ENCODE measurements at places on chromosomes 3 and 15. TPM values are rescaled to one million over a fixed set of nuclear protein-coding genes. Genes with fewer than 3 reads are reported as not detected.

Gene CP
- polyA plus RNA-seq = 2.9 TPM

Gene CYP1A2
- not detected for polyA plus RNA-seq

Gene KLF15
- polyA plus RNA-seq = 30.1 TPM

Gene CAPN3
- 2.7 TPM for polyA plus RNA-seq

Gene COLQ
- polyA plus RNA-seq = 3.7 TPM

Gene PLAAT1
- 1.0 TPM for polyA plus RNA-seq

DNA sequence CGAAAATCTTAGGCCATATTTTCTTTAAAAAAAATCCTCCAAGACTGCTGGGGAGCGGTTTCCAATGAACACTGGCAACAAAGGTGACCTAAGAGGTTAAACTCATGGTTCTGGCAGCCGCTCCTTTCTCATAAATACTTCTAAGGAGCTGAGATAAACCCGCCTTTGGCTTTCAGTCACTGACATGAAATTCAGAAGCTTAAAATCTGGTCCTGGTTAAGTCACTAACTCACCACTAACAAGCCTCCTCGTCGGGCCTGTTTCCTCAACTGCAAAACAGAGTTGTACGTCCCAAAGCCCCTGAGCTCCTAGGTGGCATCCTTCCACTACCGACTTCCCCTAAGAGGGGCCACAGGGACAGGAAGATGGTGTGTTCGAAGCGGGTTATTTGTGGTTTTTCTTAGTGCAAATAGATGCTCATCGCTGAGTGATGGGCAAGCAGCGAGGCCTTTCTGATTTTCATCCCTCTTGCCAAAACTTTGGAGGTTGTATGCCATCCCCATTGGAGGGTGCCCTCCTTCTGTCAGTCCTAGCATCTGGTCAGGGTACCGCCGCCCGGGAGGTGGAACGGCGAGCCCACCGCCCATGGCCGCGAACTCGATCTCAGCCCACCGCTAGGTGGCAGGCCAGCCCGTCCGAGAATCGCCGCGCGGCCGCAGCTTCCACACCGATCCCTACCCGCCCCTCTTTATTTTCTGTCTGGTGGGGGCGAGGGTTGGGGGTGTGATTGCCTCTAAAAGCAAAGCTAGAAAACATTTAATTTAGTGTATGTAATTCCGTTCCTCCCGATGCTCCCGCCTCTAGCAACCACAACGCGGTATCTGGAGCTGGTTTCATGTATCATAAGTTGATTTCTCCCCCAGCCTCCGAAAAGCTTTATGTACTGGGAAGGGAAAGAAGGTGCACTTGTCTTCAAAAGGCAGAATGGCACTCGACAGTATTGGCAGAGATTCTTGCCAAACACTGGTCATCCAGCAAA is 4.6 kb downstream of the BCL6 start:
- H3K27me3 ChIP-seq = no peaks in the 10 kb centered on the region
- H3K4me1 ChIP-seq = peaks cover 12% of the 10 kb centered on the region
- peak overlapping the region; percentile 99 for H3K27ac ChIP-seq
- peak overlapping the region; percentile 39 for H3K4me3 ChIP-seq
- DNase-seq = peak; percentile 79

GRCh38 chr3:162007722-162008121 is 511.1 kb downstream of the OTOL1 start:
- no peak for DNase-seq
- H3K36me3 ChIP-seq = no peaks in the 10 kb centered on the region
- H3K27ac ChIP-seq = no peak overlapping the region
- no peaks in the 10 kb centered on the region for H3K27me3 ChIP-seq

- no peaks in the 10 kb centered on the region for H3K4me1 ChIP-seq
- no peak overlapping the region for H3K27ac ChIP-seq
- H3K36me3 ChIP-seq = no peaks in the 10 kb centered on the region
Measured at GRCh38 chr3:170656284-170656683, 70.4 kb upstream of the SLC7A14 start.

DNA sequence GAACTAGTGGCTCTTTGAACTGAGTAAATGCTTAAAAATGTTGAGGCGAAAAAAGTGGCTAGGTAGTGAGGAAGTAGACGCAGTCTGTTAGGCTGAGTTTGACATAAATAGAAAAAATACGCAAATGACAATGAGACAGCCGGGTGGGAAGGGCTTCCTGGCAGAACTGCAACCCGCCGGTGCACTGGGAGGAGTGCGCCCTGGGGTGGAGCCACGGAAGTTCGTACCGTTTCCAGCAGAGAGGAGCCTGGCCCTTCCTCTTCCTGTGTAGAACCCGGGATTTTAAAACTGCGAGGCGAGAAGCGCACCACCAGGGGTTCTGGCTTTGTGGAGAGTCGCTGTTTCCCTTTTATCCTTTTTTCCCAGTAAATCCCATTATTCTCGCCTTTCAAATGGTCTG is 602.6 kb downstream of the PYDC2 start:
- no peak overlapping the region for H3K27ac ChIP-seq
- no peak overlapping the region for H3K4me3 ChIP-seq
- peak; percentile 44 for DNase-seq
- no peaks in the 10 kb centered on the region for H3K27me3 ChIP-seq

DNA sequence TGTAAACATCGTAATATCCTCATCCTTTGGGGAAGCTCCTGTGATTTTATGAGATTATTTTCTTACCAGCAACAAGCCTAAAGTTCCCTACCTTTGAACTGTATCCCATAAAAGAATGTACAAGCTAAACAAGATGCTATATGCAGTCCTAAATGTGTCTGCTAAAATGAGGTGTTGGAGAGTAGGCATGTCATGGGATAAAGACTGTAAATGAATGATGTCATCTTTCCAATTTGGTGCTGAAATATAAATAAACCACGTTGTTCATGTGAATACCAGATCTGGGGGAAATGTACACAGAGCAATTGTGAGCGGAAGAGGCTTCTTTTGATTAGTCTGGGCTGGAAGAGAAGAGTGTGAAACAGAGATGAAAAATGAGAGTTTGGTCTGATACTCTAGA is 214.9 kb upstream of the WNT5A start:
- H3K27ac ChIP-seq = no peak overlapping the region
- peaks cover 3% of the 10 kb centered on the region for H3K27me3 ChIP-seq
- H3K4me1 ChIP-seq = no peaks in the 10 kb centered on the region
- H3K4me3 ChIP-seq = no peak overlapping the region

GRCh38 chr3:45912435-45912834 is 26.1 kb downstream of the CCR9 start:
- no peaks in the 10 kb centered on the region for H3K36me3 ChIP-seq
- H3K27ac ChIP-seq = no peak overlapping the region
- H3K4me1 ChIP-seq = peaks cover 26% of the 10 kb centered on the region

DNA sequence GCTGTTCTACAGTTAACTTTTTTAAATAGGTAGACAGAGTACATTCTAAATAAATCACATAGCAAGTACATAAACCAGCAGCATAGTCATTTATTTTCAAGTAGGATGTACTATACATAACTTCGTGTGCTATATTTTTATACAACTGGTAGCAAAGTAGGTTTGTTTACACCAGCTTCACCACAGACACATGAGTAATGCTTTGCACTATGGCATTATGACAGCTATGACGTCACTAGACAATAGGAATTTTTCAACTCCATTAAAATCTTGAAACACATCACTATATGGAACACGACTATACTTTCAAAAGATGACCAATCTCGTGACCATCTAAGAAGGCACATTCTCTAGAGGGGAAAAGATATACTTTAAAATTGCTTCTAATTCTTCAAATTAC is 3.5 kb downstream of the TEX55 start:
- H3K4me3 ChIP-seq = no peak overlapping the region
- H3K27me3 ChIP-seq = no peaks in the 10 kb centered on the region
- no peaks in the 10 kb centered on the region for H3K4me1 ChIP-seq
- no peaks in the 10 kb centered on the region for H3K36me3 ChIP-seq
- H3K27ac ChIP-seq = no peak overlapping the region

- H3K4me1 ChIP-seq = no peaks in the 10 kb centered on the region
- no peaks in the 10 kb centered on the region for H3K27me3 ChIP-seq
- peak overlapping the region; percentile 91 for H3K4me3 ChIP-seq
- DNase-seq = peak; percentile 57
Measured at GRCh38 chr15:48644827-48645557, 517 bp downstream of the FBN1 start.

DNA sequence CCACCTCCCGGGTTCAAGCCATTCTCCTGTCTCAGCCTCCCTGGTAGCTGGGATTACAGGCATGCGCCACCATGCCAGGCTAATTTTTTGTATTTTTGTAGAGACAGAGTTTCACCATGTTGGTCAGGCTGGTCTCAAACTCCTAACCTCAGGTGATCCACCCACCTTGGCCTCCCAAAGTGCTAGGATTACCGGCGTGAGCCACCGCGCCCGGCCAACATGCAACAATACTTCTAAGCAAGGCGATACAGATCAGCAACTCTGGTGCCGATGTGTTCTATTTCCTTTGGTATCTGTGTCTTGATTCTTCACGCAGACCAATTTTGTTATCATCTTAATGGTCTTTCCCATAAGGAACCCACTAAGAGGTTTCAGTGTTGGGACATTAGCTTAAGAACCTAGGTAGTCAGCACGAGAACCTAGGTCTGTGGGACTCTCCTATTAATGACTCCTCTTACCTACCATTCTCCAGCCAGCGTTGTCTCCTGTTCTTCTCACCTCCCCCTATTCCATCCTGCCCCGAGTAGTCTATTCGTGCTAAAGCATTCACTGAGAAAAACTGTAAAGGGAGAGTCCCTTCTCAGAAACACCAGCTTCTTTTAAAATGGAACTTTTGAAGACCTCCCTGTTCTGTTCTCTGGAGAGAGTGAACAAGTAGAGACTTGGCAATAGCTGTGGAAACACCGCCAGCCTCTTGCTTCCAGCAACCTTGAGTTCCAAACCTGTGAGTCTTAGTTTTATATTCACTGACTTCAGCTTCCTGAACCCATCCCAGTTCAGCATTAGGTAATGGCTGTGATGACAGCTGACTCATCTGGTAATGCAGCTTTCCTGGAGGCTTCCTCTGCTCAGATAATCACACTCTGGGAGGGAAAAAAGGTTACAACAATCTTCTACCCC is 61.2 kb downstream of the TSC22D2 start:
- H3K4me3 ChIP-seq = no peak overlapping the region
- H3K27ac ChIP-seq = no peak overlapping the region
- H3K4me1 ChIP-seq = no peaks in the 10 kb centered on the region

- H3K4me3 ChIP-seq = no peak overlapping the region
- peaks cover 56% of the 10 kb centered on the region for H3K36me3 ChIP-seq
- H3K4me1 ChIP-seq = peaks cover 44% of the 10 kb centered on the region
- DNase-seq = no peak
- no peaks in the 10 kb centered on the region for H3K27me3 ChIP-seq
Measured at GRCh38 chr3:52847241-52847640, 12.4 kb upstream of the MUSTN1 start.

DNA sequence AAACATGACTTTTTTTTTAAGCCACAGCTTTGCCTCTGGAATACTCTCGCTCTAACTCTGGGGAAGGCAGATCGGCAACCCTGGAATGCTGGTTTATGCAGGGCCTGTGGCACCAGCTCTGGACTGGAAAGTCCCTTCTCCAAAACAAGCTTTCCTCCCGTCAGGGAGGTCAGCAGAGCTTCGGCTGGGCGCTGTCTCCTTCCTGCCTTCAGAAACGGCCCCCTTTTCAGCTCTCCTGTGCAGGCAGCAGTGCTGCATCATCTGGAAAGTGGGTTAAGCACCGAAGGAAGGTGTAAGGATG is 42.7 kb upstream of the SKOR1 start:
- DNase-seq = no peak
- H3K27me3 ChIP-seq = no peaks in the 10 kb centered on the region
- H3K4me1 ChIP-seq = no peaks in the 10 kb centered on the region
- no peaks in the 10 kb centered on the region for H3K36me3 ChIP-seq

DNA sequence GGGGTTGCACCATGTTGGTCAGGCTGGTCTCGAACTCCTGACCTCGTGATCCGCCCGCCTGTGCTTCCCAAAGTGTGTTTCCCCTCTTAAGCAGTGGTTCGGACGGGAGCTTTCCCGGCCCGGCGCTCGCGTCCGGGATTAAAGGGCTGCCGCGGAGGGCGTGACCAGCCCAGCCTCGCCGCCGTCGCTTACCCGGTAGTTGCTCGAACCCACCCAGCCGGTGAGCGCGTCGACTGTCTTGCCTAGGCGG is 513 bp downstream of the CLASP2 start:
- no peaks in the 10 kb centered on the region for H3K27me3 ChIP-seq
- no peaks in the 10 kb centered on the region for H3K36me3 ChIP-seq
- peak overlapping the region; percentile 98 for H3K27ac ChIP-seq
- DNase-seq = peak; percentile 65
- peak overlapping the region; percentile 92 for H3K4me3 ChIP-seq

- no peak for DNase-seq
- no peaks in the 10 kb centered on the region for H3K4me1 ChIP-seq
- no peaks in the 10 kb centered on the region for H3K27me3 ChIP-seq
- no peak overlapping the region for H3K4me3 ChIP-seq
- H3K36me3 ChIP-seq = no peaks in the 10 kb centered on the region
Measured at GRCh38 chr15:79977431-79978054, 6.5 kb upstream of the BCL2A1 start.

- H3K4me3 ChIP-seq = no peak overlapping the region
- no peaks in the 10 kb centered on the region for H3K36me3 ChIP-seq
- peak overlapping the region; percentile 20 for H3K27ac ChIP-seq
- DNase-seq = no peak
- H3K27me3 ChIP-seq = no peaks in the 10 kb centered on the region
- peaks cover 48% of the 10 kb centered on the region for H3K4me1 ChIP-seq
Measured at GRCh38 chr3:177816667-177817208, 619.5 kb upstream of the TBL1XR1 start.

GRCh38 chr15:92810418-92811138 is 89.5 kb upstream of the CHD2 start:
- peak overlapping the region; percentile 96 for H3K27ac ChIP-seq
- H3K4me1 ChIP-seq = peaks cover 32% of the 10 kb centered on the region
- peak; percentile 75 for DNase-seq
- peak overlapping the region; percentile 49 for H3K4me3 ChIP-seq

DNA sequence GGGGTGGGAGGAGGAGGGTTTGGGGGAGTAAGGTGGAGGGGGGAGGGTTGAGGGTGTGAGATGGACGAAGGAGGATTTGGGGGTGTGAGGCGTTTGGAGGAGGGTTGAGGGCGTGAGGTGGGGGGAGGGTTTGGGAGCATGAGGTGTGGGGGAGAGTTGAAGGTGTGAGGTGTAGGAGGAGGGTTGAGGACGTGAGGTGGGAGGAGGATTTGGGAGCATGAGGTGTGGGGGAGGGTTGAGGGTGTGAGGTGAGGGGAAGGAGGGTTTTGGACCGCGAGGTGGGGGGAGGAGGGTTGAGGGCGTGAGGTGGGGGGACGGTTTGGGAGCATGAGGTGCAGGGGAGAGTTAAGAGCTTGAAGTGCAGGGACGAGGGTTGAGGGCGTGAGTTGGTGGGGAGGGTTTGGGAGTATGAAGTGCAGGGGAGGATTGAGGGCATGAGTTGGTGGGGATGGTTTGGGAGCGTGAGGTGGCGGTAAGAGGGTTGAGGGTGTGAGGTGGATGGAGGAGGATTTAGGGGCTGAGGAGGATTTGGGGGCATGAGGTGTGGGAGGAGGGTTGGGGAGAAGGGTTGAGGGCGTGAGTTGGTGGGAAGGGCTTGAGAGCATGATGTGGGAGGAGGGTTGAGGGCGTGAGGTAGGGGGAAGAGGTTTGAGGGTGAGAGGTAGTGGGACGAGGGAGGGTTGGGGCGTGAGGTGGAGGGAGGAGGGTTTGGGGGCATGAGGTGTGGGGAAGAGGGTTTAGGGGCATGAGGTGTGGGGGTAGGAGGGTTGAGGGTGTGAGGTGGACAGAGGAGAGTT is 1.2 kb downstream of the MLF1 start:
- no peak for DNase-seq
- H3K36me3 ChIP-seq = no peaks in the 10 kb centered on the region
- H3K27ac ChIP-seq = no peak overlapping the region
